ENCODE measurements at places on chromosomes 4 and X.

DNA sequence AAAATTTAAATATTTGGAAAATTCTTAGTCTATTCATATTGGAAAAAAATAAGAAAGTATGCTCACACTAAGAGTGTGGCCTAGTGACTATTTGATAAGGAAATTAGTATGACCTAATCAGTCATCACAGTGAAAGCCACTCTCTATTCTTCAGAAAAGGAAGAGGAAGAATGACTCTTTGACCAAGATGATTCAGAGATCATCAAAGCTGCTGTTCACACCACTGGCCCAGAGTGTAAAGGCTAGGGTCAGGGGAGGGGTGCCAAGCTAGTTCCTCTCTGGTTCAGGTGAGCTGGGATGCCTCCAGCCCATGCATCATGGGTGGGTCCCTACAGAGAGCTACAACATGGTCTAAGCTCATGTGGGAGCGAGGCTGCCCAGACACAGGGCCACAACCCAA lies 396.9 kb upstream of the NDST3 start:
- DNase-seq: no peak

DNA sequence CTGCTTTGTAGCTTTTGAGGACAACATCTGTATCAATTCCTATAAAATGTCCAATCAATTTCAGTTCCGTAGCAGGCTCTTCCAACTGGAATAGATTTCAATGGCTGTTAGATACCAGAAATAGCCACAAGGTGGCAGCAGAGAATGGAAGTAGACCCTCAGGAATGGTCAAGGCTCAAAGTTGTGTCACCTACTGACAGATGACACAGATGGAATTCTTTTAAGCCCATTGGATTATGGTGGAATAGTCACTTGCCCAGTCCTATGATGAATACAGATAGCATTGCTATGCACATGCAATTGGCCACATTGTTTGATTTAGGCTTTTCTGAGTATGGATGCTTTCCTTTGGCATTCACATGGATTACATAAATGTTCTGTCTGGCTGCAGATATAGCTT lies 130.4 kb upstream of the RADX start:
- peak; percentile 59 for DNase-seq

- DNase-seq: peak; percentile 89
These were observed at the start of gene ZDHHC15 for GRCh38 chrX:75522565-75523431. ZDHHC15 (minus strand) TSS chrX:75523037; CDS start chrX:75523024, 13 bp downstream.

DNA sequence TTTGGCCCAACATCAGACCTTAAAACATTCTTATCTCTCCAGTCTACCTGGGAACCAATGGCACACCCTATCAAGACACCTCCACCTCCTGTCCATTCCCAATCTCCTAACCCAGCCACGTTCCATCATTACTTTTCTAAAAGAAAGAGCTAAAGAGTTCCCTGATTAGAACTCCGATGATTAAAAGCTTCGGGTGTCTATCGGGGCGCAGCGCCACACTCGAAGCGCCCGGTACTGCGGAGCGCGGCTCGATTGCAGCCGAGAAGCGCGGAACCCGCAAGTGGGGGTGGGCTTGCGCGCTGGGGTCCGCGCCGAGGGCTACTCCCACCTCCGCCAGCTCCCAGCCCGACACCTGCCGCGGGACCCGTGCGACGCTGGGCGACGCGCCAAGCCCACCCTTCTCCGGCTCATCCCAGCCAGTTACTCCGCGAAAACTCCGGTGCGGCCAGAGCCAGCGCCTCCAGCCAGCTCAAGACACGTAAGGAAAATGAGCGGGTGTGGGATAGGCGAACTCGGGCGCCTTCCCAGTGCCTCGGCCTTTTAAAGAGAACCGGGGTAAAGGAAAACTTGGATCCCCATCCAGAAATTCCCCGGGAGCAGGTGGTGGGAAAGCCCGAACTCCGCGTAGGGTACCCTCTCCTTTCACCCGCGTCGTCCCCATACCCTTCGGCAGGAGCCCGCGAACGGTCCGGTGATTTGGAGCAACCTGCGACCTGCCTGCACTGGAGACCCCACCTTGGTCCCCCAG lies 593 bp downstream of the NPY1R start:
- no peak for DNase-seq

DNA sequence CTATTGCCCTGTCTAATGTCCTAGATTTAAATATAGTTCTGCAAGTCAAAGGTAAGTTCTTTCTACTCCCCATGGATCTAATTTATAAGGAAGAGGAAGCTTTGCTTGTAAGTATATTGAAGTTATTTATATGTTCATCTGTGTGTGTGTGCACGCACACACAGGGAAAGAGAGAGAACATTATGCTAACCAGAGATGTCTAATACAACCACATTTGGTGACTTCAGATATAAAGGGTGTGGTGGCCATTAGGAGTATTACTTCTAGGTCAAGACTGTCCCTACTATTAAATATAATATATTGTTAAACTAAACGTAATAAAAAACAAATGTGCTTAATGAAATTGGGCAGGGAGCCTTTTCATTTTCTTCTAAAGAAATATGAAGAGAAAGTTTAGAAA lies 4.1 kb downstream of the DCK start:
- no peak for DNase-seq

- peak; percentile 28 for DNase-seq
These were observed 2.1 kb downstream of the UCHL1 start for GRCh38 chr4:41258783-41259182.

GRCh38 chr4:161003418-161004057 lies 1160.3 kb downstream of the FSTL5 start:
- DNase-seq: no peak

GRCh38 chrX:123830309-123830708 lies 29.5 kb upstream of the XIAP start:
- DNase-seq: no peak

GRCh38 chr4:74471264-74471663 lies 26.3 kb downstream of the AREG start:
- DNase-seq: no peak

- no peak for DNase-seq
These were observed 368.9 kb upstream of the CTSO start for GRCh38 chr4:156322592-156322991.

DNA sequence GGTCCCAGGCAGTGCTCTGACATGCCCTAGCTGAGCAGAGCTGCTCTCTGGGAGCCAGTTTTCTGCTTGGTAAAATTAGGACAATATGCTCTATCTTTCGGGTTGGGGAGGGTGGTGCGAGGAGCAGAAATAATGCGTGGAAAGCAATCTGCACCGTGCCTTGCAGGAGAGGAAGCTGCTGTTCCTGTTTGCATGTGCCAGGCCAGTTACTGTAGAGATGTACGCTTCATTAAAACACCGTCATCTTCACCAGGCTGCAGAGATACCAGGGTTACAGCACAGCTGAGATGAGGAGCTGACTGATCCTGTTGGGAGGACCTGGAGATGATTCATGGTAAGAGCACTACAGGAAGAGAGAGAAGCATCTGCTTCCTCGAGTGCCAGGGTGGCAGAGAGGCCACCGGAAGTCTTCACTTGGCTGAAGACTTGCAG lies 29.5 kb upstream of the IRF2 start:
- no peak for DNase-seq

GRCh38 chr4:132709056-132709455 lies 440.0 kb upstream of the PCDH10 start:
- DNase-seq: no peak

- no peak for DNase-seq
These were observed 79.3 kb downstream of the CLDN22 start for GRCh38 chr4:183240581-183241321.

GRCh38 chr4:23946299-23946698 lies 56.5 kb upstream of the PPARGC1A start:
- no peak for DNase-seq

DNA sequence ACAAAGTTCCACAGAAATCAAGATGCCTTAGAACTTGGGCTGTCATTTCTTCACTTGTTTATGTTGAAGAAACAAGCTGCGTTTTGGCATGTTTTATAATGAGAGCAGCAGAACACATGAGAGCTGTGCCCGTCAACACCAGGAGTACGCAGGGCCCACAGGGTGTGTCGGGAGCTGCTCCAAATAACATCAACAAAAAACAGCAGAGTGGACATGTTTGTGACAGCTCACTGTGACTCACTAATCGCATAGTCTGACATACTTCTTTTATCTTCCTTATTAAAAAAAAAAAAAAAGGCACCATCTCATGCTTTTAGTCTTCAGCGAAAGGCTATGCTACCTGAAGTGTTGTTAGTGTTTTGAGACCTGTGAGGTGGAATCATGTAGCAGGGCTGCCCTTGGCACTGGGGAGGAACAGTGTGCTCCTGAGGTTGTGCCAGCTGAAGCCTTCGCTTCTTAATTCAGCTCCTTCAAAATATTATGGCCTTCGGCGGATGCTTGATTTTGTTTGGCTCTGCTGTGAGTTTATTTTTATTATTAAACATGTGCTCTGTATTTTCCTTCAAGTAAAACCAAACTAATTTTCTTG lies 32.8 kb downstream of the FHDC1 start:
- no peak for DNase-seq

- DNase-seq: no peak
These were observed 5.0 kb upstream of the ZRSR2 start for GRCh38 chrX:15785176-15785750.

DNA sequence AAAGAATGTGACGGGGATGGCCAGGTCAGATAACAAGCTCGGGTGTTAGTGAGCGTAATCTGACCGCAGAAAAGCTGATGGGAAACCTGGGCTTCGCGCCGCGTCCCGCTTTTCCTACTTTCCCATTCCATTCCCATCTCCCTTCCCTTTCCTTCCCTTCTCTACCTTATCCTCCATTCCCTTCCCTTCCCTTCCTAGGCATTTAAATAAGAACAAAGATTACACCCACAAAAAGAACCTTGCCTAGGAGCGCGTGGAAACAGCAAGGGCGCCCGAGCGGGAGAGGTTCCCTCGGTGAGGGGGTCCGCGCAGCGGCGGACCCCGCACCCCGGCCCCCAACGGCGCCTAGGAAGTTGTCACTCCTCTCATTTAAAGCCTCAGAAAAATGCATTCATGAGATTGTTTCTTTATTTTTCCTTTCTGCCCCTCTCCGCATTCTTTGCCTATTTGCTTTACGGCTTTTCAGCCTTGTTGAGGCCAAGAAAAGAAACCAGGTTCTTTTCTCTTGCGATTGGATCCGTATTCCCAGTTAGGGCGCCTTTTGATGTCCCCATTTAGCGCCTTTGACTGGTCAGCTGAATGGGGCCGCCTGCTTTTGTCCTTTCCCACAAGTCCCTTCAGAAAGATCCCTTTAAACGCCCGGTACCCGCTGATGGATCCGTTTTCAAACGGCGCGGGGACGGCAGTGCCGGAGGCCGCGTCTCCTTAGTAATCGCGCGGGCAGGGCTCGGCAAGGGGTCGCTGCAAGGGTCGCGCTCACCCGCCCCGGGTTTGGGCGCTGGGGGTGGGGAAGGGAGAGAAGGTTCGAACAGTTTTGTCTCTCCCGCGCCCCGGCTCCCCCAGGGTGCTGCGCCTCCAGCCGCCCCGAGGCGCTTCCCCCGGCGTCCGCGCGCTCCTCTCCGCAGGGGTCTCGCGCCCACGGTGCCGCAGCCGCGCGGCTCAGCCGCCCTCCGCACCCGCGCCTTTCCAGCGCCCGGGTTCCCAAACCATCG lies 54.1 kb upstream of the TMEM33 start:
- peak; percentile 26 for DNase-seq

DNA sequence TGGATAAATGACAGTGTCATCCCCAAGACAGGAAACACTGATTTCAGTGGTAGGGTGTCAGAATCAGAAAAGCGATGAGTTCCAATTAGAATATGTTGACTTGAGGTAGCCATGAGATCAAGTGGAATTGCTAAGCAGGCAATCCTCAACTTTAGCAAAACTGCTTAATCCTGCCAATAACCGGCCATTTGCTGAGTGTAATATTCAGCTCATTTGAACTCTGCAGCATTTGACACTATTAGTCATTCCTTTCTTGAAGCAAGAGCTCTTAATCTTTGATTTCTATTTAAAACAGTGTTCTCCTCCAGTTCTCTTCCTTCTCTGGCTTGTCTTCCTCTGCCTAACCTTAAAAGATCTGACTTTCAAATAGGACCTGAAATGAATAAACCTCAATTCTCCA lies 68.7 kb upstream of the DCLK2 start:
- no peak for DNase-seq

DNA sequence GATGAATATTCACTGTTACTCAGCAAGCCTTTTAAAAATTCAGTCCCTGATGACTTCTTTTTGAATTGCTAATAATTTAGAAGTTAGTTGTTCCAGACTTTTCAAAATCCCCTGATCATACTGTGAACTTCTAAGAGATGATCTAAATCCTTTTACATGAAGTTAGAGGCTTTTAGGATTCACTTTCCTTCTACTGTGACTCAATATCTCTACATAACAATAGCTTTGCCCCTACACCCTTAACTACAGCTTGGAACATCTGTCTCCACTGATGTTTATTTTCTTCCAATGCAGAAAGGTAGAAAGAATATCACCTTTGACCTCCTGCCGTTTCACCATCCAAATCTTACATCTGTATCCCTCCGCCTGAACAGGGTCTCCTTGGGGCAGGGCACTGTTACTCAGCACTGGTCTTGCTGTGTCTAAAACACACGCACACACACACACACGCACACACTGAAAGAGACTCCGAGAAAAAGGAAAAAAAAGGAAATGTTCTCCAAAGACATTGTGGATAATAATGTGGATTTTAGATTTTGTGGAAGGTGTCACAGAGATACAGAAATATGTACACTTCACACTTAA lies 111.6 kb upstream of the GPRIN3 start:
- DNase-seq: no peak

- DNase-seq: peak; percentile 16
These were observed 496.5 kb upstream of the LCORL start for GRCh38 chr4:18518098-18518497.

DNA sequence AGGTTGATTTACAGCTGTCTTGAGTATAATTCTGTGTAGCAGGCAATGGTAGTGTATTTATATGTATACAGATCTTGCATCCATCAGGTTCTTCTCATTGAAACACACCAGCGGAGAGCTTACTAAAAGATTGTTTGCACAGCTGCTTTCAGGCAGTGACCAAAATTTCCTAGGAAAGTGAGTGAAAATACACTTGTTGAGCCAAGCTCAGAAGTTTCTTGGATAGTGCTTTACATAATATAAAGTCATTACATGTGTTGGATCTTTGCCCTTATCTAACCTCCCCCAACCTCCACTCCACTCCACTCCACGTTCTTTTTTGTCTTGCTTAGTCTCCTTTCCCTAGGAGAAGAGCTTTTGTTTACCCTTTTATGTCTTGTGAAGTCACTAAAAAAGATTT lies 34.1 kb downstream of the CNKSR2 start:
- DNase-seq: peak; percentile 16

- no peak for DNase-seq
These were observed 8.3 kb upstream of the SLC10A6 start for GRCh38 chr4:86857341-86858052.

GRCh38 chrX:154044091-154044490 lies 24.4 kb upstream of the IRAK1 start:
- DNase-seq: no peak

- DNase-seq: no peak
These were observed 53.5 kb downstream of the TBC1D14 start for GRCh38 chr4:6963139-6963611.

All from NCI-H1092 treated with DMSO at 0.1 percent for 48 hours (cell line).